Fibroblast of skin of left biceps (primary cell): ENCODE measurements at places on chromosomes 2 and 18.
A peak's percentile ranks its signal among the peaks of the same experiment; 100 is the strongest.

DNA sequence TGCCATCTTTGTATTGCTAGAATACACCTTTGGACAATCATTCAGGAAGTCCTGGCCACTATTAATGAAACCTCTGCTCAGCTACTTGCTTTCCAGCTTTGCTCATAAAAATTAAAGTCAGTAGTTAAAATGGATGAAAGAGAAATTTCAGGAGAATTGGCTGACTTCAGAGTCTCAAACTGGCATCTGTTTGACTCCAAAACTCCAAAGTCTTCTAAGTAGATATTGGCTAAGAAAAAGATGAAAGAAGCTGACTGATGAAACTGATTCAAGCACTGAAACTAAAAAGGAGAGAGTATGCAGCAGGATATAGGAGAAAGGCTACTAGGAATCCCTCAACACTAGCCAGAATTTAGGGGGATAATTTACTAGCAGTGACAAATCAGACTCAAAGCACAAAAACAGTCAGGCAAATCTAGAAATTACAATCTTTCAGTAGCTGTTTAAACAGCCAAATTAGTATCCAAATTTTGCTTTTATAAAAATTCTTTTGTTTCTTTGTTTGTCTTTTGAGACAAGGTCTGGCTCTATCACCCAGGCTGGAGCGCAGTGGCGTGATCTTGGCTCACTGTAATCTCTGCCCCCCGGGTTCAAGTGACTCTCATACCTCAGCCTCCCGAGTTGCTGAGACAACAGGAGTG is 52.1 kb upstream of the DTNA start:
- DNase-seq, result no peak

GRCh38 chr18:49898421-49898820 is 85.1 kb upstream of the ACAA2 start:
- DNase-seq, result peak; percentile 26

DNA sequence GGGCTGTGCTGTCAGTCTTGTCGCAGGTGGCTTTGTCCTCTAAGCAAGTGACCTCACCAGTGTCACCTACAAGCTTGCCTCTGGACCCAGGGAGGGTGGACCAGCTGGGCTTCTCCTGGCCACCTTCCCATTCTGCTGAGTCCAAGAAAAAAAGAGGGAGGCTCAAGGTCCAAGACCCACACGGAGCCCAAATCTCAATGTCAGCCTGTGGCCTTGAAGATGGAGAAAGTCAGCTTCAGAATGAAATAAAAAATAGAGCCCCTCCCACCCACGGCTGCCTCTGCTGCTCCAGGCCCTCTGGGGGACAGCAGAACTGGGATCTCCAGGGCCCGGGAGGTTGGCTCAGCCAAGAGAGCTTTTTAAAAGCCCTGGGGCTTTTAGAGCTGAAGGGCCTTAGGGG is 145.9 kb downstream of the TNS1 start:
- no peak for DNase-seq

- no peak for DNase-seq
Observed at GRCh38 chr18:23260926-23261590, 125.8 kb downstream of the CABLES1 start.

- no peak for DNase-seq
Observed at GRCh38 chr2:198376677-198377076, 572.3 kb downstream of the PLCL1 start.

- DNase-seq, result peak; percentile 55
Observed at GRCh38 chr2:174635776-174636404, 38.3 kb upstream of the WIPF1 start.

DNA sequence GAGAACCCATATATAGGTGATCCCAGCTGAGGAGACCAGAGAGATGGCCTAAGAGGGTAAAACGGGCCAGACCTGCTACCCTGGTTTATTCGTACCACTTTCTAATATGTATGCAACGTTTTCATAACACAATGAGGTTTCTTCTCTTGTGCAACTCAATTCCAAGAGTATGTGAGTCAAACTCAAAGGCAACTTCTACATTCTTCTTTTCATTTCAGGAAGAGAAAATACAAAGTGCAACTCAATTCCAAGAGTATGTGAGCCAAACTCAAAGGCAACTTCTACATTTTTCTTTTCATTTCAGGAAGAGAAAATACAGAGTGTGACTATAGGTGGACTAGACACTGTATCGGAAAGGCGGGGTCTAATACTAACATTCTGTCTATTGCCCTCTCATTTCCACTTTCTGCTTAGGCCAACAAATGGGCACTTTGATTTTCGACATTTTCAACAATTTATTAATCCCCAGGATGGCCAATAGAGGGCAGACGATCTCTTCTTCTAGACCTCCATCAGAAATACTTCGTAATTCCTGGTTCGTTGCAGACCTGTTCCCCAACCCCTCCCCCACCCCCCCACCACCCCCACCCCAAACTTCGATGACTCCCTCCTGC is 3.7 kb upstream of the CRIM1 start:
- no peak for DNase-seq

GRCh38 chr18:54229421-54230059 is 5.1 kb upstream of the MBD2 start:
- no peak for DNase-seq

- DNase-seq, result no peak
Observed at GRCh38 chr18:12113999-12114646, 20.5 kb downstream of the ANKRD62 start.
